ENCODE measurements at places on chromosomes 12 and 14.

DNA sequence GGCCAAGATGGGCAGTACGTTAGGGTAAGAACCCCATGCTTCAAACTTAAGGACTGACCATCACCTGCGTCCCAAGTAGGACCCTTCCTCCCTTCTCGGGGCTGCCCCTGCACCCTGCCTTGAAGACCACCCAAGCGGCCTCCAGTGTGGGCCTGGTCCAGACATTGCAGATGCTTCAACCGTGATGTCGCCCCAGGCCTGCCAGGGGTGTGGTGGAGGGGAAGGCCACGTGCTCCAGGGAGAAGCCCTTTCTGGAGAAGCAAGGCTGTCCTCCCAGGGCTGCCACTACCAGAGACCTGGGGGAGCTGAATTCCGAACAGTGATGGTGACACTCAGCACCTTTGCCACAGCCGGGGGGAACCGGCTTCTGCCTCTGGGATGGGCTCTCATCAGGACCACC is 13.3 kb downstream of the NGB start:
- ATAC-seq, result no peak

- ATAC-seq, result peak; percentile 73
These were observed 25.1 kb downstream of the TESPA1 start for GRCh38 chr12:54959291-54960018.

GRCh38 chr12:132505105-132505851 is 15.3 kb downstream of the FBRSL1 start:
- ATAC-seq, result no peak

DNA sequence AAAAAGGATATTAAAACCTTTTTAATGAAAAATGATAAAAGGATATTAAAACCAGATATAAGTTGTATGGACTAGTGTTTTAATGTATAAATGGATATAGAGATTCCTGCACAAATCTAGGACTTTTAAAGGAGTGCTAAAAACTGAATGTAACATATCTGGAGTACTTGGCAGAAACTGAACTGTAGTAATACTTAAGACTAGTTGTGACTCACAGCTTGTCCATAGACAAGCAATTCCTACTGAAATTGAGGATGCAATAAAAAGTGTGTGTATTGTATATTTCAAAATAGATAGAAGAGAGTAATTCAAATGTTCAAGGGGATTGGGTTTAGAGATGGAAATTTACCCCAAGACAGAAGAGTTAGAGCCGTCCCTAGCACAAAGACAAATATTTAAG is 59.6 kb downstream of the FBXO33 start:
- ATAC-seq, result no peak
